ENCODE measurements at places on chromosomes 2 and 18.

DNA sequence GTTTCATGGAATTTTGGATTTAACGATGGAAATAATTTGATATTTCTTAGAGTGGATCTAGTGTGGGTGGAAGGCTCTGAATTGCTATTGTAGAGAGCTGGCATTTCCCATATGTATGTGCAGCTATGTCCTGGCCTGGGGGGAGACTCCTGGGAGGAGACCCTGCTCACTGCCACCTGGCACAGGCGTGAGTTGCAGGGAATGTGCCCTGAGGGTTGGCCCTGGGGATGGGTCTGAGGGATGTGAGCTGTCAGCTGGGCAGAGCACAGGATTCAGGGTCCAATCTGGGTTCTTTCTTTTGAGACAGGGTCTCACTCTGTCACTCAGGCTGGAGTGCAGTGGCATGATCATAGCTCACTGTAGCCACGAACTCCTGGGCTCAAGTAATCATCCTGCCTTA is 120.2 kb downstream of the CLIP4 start:
- no peak for DNase-seq

GRCh38 chr2:112821682-112822081 is 14.9 kb downstream of the IL1B start:
- no peak for DNase-seq

DNA sequence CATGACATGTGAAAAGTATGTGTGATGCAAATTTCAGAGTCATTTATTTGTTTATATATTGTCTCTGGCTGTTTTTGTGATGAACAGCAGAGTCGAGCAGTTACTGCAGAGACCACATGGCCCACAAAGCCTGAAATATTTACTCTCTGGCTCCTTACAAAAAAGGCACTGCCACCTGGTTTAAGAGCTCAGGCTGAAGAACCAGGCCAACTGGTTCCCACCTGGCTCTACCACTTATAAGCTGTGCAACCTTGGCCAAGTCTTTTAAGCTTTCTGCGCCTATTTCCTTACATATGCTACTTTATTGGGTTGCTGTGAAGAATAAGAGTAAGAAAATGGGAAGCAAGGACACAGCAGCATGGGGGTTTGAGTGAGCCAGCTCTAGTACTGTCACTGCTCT is 207.6 kb downstream of the L3MBTL4 start:
- DNase-seq = no peak

- DNase-seq = no peak
Observed at GRCh38 chr2:11145350-11145749, 9.9 kb upstream of the SLC66A3 start.

- DNase-seq = no peak
Observed at GRCh38 chr18:5693699-5694294, 150.0 kb upstream of the EPB41L3 start.

GRCh38 chr2:235734688-235735231 is 240.9 kb downstream of the AGAP1 start:
- no peak for DNase-seq

GRCh38 chr2:54876764-54877163 is 153.3 kb downstream of the EML6 start:
- DNase-seq = no peak

DNA sequence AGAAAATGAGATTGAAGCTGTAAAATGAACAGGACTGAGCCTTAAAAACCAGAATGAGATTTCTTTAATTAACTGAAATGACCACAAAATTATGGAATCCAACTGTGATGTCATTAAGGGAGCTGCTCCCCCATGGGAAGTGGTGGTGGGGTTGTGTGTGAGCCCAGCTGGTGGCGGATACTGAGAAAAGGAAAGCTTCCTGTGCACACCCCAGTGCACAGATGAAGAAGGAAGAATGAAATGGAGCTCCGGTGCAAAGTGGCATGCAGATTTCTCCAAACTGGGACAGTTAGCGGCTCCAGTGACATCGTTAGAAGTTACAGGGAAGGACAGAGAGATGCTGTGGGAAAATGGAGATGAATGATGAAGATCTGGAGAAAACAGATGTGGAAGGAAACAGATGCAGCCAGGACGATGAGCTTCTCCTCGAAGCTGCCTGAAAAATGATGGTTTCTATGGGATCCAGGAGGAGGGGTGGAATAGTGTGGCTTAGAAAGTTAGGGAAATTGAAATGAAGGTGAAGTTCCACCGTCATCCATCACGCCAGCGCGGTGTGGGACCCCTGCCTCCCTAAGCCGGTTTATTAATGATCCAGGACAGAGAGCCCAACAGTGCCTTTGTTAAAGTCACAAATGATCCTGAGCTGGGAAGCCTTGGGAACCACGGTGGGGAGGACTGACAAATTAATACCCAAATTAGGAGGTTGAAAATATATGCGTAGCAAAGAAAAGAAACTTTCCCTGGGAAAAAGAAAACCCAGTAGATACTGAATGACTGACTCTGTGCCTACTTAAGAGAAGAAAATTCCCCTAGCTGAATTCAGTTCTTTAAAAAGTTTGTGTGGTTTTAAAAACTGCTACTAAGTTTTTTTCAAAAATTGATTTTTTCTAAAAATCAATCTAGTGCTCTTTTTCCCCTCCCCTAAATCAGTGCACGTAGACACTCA is 77.2 kb downstream of the TSN start:
- no peak for DNase-seq

- no peak for DNase-seq
Observed at GRCh38 chr2:206533977-206534376, 90.6 kb downstream of the ADAM23 start.

GRCh38 chr18:907115-907884 is 2.6 kb downstream of the ADCYAP1 start:
- no peak for DNase-seq

DNA sequence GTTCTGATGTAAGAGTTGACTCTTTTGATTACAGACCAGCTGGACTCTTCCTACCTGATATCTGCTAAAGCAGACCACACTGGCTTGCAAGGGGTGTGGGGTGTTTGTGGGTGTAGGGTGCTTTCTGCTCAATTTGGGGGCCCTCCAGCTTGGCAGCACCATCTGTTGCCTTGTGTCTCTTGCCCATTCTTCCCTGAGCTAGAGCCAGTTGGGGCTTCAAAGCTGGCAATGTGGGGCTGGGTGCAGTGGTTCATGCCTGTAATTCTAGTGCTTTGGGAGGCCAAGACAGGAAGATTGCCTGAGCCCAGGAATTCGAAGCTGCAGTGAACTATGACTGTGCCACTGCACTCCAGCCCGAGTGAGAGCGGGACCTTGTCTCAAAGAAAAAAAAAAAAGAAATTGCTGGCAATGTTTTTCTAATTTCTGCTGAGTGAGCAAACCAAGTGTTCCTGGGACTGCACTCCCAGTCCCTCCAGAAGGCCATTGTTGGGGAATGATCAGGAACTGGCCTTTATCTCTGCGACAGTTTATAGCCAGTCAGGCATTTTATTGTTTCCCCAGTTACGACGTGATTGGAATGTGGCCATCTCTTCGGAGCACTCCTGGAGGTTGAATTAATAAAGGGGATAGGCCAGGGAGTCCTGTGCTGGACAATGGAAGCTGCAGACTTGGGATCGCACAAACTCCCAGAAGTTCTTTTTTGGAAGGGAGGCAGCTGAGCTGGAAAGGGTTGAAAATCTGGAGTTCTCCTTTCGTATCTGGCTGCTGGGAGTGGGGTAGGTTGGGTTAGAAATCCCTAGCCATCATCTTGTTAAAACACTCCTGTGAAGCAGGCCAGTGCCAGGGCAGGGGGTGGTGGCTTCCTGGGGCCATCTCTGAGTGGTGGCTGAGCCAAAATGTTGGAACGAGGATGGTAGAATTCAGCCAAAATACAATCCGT is 57.2 kb downstream of the LIPG start:
- DNase-seq = no peak

DNA sequence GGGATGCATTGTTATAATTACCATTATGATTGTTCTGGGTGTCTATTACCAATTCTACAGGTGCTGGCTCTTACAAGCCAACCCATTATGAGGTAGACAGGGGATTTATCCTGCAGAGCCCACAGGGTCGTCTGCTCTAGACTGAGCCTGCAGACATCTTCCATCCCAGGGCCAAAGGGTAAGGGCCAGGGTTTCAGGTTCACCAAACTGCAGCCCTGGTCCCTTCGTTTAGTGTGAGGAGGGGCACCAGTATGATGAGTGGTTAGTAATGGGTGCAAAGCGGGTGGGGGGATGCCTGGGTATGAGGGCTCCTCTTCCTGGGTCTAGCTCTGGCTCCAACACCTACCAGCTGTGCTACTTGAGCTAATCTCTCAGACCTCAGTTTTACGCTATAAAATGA is 1.2 kb upstream of the ARID5A start:
- DNase-seq = no peak

- peak; percentile 39 for DNase-seq
Observed at GRCh38 chr2:96202152-96202854, 6.3 kb downstream of the STARD7 start.

DNA sequence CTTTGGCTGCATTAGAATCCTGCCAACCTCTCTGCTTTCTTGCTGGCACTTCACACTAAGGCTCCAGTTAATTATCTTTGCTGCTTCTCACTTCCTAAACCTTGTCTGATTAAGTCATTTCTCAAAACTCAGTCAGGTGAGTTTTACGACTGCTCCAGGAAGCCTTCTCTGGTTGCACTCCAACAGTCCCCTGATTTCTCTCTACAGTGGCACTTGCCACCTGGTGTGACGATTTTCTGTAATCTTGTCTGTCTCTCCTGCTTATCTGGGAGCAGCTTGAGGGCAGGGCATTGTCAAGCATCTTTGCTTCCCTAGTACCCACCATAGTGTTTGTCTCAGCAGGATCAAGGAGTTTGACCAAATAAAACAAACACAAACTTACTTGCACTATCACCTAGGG is 10.4 kb upstream of the GATA6 start:
- no peak for DNase-seq

DNA sequence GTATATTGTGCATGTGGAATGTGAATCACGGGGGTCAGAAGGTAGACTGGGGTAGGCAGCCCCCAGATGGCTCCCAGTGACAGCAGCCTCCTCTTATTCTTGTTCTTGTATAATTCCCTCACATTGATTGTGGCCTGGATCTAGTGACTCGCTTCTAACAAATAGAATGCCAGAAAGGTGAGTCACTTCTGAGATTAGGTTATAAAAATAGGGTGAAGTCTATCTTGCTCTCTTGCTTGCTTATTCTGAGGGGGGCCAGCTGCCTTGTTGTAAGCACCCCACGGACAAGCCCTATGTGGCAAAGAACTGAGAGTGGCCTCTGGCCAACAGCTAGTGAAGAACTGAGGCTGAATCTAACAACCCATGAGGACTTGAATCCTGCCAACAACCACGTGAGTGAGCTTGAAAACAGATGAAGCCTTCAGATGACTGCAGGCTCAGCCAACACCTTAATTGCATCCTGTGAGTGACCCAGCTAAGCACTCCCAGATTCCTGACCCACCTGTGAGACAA is 15.6 kb upstream of the RMND5A start:
- peak; percentile 51 for DNase-seq

DNA sequence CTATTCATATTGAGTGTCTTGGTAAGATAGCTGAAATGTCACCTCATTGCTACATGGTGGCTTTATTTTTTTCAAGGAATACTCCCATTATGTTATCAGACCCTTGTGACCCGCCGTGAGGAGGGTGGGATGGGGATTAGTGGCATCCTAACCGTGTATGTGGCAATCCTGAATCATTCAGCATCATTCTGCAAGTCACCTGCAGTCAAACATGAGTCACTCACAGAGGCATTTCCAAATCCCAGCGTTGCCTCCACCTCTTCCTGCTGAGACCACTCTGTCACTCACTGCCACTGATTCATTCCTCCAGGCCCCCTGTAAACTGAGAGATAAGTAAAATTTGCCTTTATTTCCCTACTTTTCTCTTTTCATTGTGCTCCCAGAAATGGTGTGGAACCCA is 307.4 kb upstream of the KLHL29 start:
- DNase-seq = no peak

- no peak for DNase-seq
Observed at GRCh38 chr2:16162491-16163040, 222.2 kb downstream of the MYCN start.

DNA sequence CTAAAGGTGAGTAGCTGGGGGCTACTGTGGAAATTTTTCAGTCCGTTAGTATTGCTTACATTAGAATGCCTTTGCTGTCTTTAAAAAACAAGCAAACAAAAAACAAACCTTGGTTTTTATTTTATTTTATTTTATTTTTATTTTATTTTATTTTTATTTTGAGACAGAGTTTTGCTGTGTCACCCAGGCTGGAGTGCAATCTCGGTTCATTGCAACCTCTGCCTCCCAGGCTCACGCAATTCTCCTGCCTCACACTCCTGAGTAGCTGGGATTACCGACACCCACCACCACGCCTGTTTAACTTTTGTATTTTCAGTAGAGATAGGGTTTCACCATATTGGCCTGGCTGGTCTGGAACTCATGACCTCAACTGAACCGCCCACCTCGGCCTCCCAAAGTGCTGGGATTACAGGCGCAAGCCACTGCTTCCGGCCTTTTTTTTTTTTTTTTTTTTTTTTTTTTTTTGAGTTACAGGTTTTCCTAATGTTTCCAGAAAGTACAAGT is 732.6 kb downstream of the KCNJ3 start:
- no peak for DNase-seq

- DNase-seq = peak; percentile 31
Observed at GRCh38 chr2:229489016-229489415, 217.9 kb upstream of the PID1 start.

Data from AG09309 (cell line).